ENCODE measurements at places on chromosomes 12 and 14. TPM values are rescaled to one million over a fixed set of nuclear protein-coding genes. Genes with fewer than 3 reads are reported as not detected.

DNA sequence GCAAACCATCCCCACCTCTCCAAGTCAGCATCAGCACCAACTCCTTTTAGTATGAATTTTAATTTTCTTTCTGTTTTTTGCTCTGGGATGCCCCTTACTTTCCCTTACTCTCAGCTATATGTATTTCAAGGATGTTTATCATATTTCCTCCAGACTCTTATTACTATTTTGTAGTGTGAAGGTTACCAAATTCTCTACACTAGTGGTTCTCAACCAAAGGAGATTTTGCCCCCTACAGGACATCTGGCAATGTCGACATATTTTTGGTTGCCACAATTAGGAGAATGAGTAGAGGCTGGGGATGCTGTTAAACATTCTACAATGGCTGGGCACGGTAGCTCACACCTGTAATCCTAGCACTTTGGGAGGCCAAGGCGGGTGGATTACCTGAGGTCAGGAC lies 29.1 kb upstream of the SOS2 start:
- H3K4me1 ChIP-seq, result no peaks in the 10 kb centered on the region
- no peak overlapping the region for H3K4me3 ChIP-seq
- no peaks in the 10 kb centered on the region for H3K27me3 ChIP-seq
- DNase-seq, result no peak
- no peak overlapping the region for H3K27ac ChIP-seq

DNA sequence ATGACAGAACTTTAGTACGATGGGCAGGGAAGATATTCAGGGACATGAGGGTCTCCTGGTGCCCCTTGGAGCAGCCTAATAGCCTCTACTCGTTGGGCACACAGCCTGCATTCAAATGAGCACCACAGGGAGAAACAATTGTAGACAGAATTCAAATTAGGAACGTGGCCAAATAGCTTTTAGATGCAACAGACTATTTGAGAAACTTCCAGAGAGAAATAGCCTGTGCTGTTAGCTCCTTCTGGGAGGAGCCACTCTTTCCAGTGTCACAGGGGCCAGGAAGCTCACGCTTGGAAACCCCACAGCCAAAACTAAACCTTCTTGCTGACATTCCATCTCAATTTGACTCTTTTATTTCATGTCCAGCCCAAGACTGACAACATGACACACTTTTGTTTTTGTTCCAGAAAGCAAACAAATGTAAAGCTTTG lies 114.5 kb downstream of the RPAP3 start:
- H3K4me3 ChIP-seq, result no peak overlapping the region
- H3K4me1 ChIP-seq, result peaks cover 9% of the 10 kb centered on the region
- H3K27ac ChIP-seq, result peak overlapping the region; percentile 1
- DNase-seq, result no peak

The CCDC177 gene
- not detected for total RNA-seq

DNA sequence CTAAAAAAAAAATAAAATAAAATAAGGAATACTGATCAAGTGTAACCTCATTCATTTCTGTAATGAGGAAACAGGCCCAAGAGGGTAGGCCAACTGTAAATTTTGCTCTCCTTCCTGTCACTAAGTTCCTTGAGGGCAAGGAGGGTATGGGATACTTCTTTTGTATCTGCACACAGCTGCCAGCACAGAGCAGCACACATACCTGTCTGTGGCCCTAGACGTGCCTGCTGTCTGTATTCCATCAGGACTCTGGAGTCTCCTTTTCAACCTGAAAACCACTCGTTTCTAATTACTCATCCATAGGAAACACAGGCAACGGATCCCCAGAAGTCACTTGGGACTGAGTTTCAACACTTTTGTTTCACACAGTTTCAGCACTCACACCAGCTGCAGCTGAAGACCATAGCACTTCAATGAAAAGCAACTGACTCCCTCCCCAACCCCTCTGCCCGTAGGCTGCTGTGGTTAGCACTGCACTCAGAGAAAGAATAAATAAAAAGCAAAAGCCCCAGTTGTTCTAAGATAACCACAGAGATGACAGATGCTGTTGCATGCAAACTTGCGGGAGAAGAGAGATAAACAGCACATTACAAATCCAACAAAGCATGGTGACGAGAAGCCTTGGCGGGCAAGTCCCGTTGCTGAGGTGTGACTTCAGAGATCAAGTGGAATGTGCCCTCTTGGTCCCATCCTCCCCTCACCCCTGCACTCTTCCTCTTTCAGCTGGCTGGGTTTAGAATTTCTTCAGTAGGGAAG lies 24.9 kb downstream of the CRACR2A start:
- no peak overlapping the region for H3K4me3 ChIP-seq
- H3K36me3 ChIP-seq, result no peaks in the 10 kb centered on the region
- H3K4me1 ChIP-seq, result peaks cover 40% of the 10 kb centered on the region

GRCh38 chr14:33602396-33602795 lies 348.5 kb downstream of the EGLN3 start:
- no peaks in the 10 kb centered on the region for H3K36me3 ChIP-seq
- no peaks in the 10 kb centered on the region for H3K4me1 ChIP-seq
- no peak overlapping the region for H3K4me3 ChIP-seq
- H3K27ac ChIP-seq, result no peak overlapping the region

GRCh38 chr14:103846543-103847450 lies 578 bp downstream of the PPP1R13B start:
- H3K27me3 ChIP-seq, result no peaks in the 10 kb centered on the region
- H3K4me1 ChIP-seq, result peaks cover 16% of the 10 kb centered on the region
- H3K4me3 ChIP-seq, result peak overlapping the region; percentile 81
- H3K36me3 ChIP-seq, result no peaks in the 10 kb centered on the region
- peak; percentile 47 for DNase-seq

The DIO2 gene
- total RNA-seq, result 14.6 TPM

DNA sequence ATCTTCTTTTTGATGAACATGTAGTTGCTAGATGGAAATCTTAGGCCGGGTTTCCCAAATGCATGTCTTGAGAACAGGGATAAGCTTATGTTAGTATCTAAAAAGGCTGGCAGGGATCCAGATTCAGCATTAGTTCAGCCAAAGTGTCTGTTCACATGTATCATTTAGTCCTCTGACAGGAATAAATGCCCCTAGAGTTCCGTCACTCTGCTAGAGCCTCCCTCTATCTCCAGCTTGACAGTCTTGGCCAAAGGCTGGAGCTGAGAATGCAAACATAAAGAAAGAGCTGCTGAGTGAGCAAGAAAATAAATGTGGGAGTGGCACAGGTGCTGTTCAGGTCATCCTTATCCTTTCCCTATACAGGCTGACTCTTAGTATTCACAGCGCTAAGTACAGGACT lies 13.8 kb upstream of the NELL2 start:
- no peak overlapping the region for H3K4me3 ChIP-seq
- H3K4me1 ChIP-seq, result no peaks in the 10 kb centered on the region
- H3K36me3 ChIP-seq, result no peaks in the 10 kb centered on the region
- no peak for DNase-seq
- H3K27ac ChIP-seq, result no peak overlapping the region

GRCh38 chr14:71384007-71384845 lies 477.0 kb downstream of the PCNX1 start:
- no peaks in the 10 kb centered on the region for H3K4me1 ChIP-seq
- no peak for DNase-seq
- H3K4me3 ChIP-seq, result no peak overlapping the region
- H3K36me3 ChIP-seq, result no peaks in the 10 kb centered on the region
- no peaks in the 10 kb centered on the region for H3K27me3 ChIP-seq

DNA sequence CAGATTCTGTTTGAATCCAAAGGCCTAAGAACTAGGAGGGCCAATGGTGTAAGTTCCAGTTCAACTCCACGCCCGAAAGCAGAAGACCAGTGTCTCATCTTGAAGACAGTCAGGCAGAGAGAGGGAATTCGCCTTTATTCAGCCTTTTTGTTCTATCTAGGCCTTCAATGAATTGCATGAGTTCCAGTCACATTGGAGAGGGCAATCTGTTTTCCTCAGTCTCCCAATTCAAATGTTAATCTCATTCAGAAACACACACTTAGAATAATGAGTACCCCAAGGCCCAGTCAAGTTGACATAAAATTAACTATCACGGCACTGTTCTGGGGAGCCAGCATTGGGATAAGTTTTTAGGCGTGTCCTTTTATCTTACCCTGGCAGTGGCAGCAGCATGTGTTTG lies 65.8 kb downstream of the C14orf39 start:
- H3K36me3 ChIP-seq, result no peaks in the 10 kb centered on the region
- H3K4me1 ChIP-seq, result no peaks in the 10 kb centered on the region
- H3K4me3 ChIP-seq, result no peak overlapping the region
- no peaks in the 10 kb centered on the region for H3K27me3 ChIP-seq

The SDSL gene
- 20.2 TPM for total RNA-seq

The PLEKHG7 gene
- not detected for total RNA-seq

The ART4 gene
- 3.4 TPM for total RNA-seq

The RASSF9 gene
- 9.2 TPM for total RNA-seq

- no peaks in the 10 kb centered on the region for H3K36me3 ChIP-seq
- H3K4me3 ChIP-seq, result no peak overlapping the region
- no peaks in the 10 kb centered on the region for H3K27me3 ChIP-seq
- H3K4me1 ChIP-seq, result peaks cover 46% of the 10 kb centered on the region
- no peak for DNase-seq
These were observed 13.7 kb downstream of the PRKCH start for GRCh38 chr14:61335049-61335448.

- H3K27me3 ChIP-seq, result peaks cover 36% of the 10 kb centered on the region
- no peak overlapping the region for H3K27ac ChIP-seq
- DNase-seq, result no peak
- H3K36me3 ChIP-seq, result no peaks in the 10 kb centered on the region
These were observed 129.7 kb downstream of the GLT1D1 start for GRCh38 chr12:128982933-128983332.

- no peak for DNase-seq
- no peak overlapping the region for H3K27ac ChIP-seq
These were observed 469.8 kb downstream of the ZFP36L1 start for GRCh38 chr14:68322940-68323620.

- no peak for DNase-seq
- H3K27ac ChIP-seq, result no peak overlapping the region
- H3K27me3 ChIP-seq, result no peaks in the 10 kb centered on the region
- H3K4me1 ChIP-seq, result peaks cover 15% of the 10 kb centered on the region
- H3K36me3 ChIP-seq, result peaks cover 73% of the 10 kb centered on the region
These were observed 10.8 kb downstream of the SNRNP35 start for GRCh38 chr12:123468786-123469185.

The HOXC10 gene
- not detected for total RNA-seq

- no peak overlapping the region for H3K27ac ChIP-seq
- H3K4me1 ChIP-seq, result peaks cover 8% of the 10 kb centered on the region
- no peaks in the 10 kb centered on the region for H3K36me3 ChIP-seq
- H3K27me3 ChIP-seq, result no peaks in the 10 kb centered on the region
- no peak for DNase-seq
These were observed 203.4 kb upstream of the DDHD1 start for GRCh38 chr14:53356361-53357150.

DNA sequence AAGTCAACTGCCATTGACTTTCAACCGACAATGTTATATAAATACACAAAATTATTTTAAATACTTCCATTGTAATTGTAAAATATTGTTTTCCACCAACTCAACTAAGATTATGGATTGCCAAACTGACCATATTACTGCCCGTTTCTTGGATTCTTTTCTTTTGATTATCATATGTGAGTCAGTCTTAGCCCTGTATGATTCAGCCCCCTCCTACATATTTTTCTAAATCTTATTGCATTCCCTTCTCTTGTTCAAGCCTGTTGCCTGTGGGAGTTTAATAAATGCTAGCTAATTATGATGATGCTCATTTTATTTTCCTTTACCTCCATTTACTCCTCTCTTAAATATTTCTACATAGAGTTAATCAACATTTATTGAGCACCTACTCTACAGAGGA lies 6.8 kb downstream of the RASSF9 start:
- no peak overlapping the region for H3K27ac ChIP-seq
- H3K4me1 ChIP-seq, result no peaks in the 10 kb centered on the region
- H3K4me3 ChIP-seq, result no peak overlapping the region
- DNase-seq, result no peak
- no peaks in the 10 kb centered on the region for H3K27me3 ChIP-seq

GRCh38 chr12:110555577-110556406 lies 27.3 kb downstream of the PPTC7 start:
- peaks cover 9% of the 10 kb centered on the region for H3K36me3 ChIP-seq
- H3K4me1 ChIP-seq, result peaks cover 57% of the 10 kb centered on the region
- peak overlapping the region; percentile 10 for H3K27ac ChIP-seq
- no peak for DNase-seq
- no peak overlapping the region for H3K4me3 ChIP-seq

- no peak overlapping the region for H3K4me3 ChIP-seq
- no peak overlapping the region for H3K27ac ChIP-seq
- DNase-seq, result no peak
These were observed 37.7 kb upstream of the CRY1 start for GRCh38 chr12:107130830-107131611.

DNA sequence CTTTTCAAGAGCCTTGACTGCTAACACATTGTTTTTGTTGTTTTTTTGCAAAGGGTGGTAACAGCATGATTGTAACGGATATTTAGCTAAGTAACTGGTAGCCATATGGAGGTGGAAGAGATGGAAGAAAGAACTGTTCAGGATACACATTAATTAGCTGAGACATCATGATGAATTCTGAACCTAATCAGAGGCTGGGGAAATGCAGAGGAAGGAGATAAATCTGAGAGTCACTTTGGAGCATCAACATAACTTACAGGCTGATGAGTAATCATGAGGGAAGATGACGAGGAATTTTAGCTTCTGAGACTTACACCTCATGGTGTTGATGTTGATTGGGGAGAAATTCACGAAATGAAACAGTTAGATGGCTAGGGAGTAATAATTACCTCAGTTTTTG lies 62.3 kb downstream of the NIN start:
- no peak for DNase-seq
- H3K27ac ChIP-seq, result no peak overlapping the region
- H3K4me1 ChIP-seq, result no peaks in the 10 kb centered on the region
- H3K36me3 ChIP-seq, result peaks cover 90% of the 10 kb centered on the region

The RDH11 gene
- total RNA-seq, result 9.6 TPM

GRCh38 chr12:4809013-4809448 lies 88.8 kb downstream of the GALNT8 start:
- no peaks in the 10 kb centered on the region for H3K36me3 ChIP-seq
- peaks cover 39% of the 10 kb centered on the region for H3K27me3 ChIP-seq
- H3K27ac ChIP-seq, result no peak overlapping the region
- peak overlapping the region; percentile 44 for H3K4me3 ChIP-seq

The NPC2 gene
- 76.0 TPM for total RNA-seq

The SMIM41 gene
- not detected for total RNA-seq

The FOXJ2 gene
- 25.6 TPM for total RNA-seq

DNA sequence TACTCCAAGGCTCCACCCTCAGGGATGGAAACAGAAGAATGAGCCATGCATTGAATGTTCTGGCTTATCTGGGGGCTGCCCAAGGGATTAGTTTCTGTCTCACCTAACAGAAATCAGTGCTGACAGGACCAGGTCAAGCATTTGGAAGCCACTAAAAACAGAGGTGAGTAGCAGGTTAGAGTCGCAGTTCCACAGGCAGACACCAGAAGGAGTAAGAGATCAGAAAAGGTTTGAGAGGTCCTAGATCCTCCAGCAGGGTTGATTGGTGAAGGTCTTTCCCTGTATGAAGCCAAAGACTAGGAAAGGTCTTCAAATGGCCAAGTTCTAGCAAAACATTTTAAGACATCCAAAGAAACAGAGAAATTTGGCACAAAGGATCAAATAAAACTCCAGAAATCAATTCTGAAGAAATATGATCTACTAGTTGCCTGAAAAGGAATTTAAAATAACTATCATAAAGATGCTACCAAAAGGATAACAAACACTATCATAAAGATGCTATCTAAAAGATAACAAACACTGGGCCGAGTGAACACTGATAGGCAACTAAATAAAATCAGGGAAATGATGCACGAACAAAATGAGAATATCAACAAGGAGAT lies 19.5 kb upstream of the TTC9 start:
- no peak overlapping the region for H3K4me3 ChIP-seq
- no peaks in the 10 kb centered on the region for H3K27me3 ChIP-seq
- no peaks in the 10 kb centered on the region for H3K36me3 ChIP-seq
- no peak overlapping the region for H3K27ac ChIP-seq
